ENCODE measurements at places on chromosomes 3 and 15. TPM values are rescaled to one million over a fixed set of nuclear protein-coding genes. Genes with fewer than 3 reads are reported as not detected.
A peak's percentile ranks its signal among the peaks of the same experiment; 100 is the strongest.

The CELSR3 gene
- total RNA-seq: 20.1 TPM

- H3K4me1 ChIP-seq: no peaks in the 10 kb centered on the region
- no peak for DNase-seq
- H3K27ac ChIP-seq: no peak overlapping the region
Observed at GRCh38 chr3:138180375-138181029, 5.8 kb upstream of the DBR1 start.

GRCh38 chr3:44833394-44833793 lies 28.3 kb upstream of the TMEM42 start:
- no peaks in the 10 kb centered on the region for H3K4me1 ChIP-seq
- H3K27ac ChIP-seq: no peak overlapping the region
- H3K27me3 ChIP-seq: no peaks in the 10 kb centered on the region
- no peak for DNase-seq

The ICE2 gene
- 38.9 TPM for total RNA-seq

- no peak overlapping the region for H3K4me3 ChIP-seq
- no peaks in the 10 kb centered on the region for H3K4me1 ChIP-seq
- H3K27me3 ChIP-seq: peaks cover 23% of the 10 kb centered on the region
- no peak overlapping the region for H3K27ac ChIP-seq
- DNase-seq: no peak
- no peaks in the 10 kb centered on the region for H3K36me3 ChIP-seq
Observed at GRCh38 chr3:107307205-107307604, 70.0 kb upstream of the CCDC54 start.

The CCR4 gene
- total RNA-seq: 40.9 TPM

- H3K27ac ChIP-seq: peak overlapping the region; percentile 24
- H3K27me3 ChIP-seq: no peaks in the 10 kb centered on the region
- no peaks in the 10 kb centered on the region for H3K36me3 ChIP-seq
- peaks cover 16% of the 10 kb centered on the region for H3K4me1 ChIP-seq
Observed at GRCh38 chr3:60551455-60552209, 699.6 kb downstream of the FHIT start.

DNA sequence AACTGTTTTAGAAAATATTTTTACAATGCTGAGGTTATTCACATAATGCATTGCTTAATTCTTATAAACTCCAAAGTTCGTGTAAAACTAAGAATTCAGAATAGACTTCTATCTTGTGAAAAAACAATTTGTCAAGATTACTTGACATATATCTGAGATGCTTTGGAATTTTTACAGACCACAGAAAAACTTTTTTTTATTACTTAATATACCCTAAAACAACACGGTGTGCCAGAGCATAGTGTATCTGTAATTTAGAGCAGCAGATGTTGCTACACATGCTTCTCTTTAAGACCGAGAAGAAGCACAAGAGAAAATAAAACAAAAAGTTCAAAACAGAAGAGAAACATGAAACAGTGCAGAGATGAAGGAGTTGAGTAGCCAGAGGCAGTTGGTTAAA lies 26.4 kb downstream of the ASB7 start:
- no peaks in the 10 kb centered on the region for H3K27me3 ChIP-seq
- peaks cover 9% of the 10 kb centered on the region for H3K4me1 ChIP-seq
- DNase-seq: no peak
- H3K27ac ChIP-seq: no peak overlapping the region
- no peak overlapping the region for H3K4me3 ChIP-seq

The SMCO1 gene
- not detected for total RNA-seq

The KNL1 gene
- total RNA-seq: 48.6 TPM

GRCh38 chr15:67839929-67840748 lies at the start of gene RNU6-1:
Gene RNU6-1 (minus strand): TSS chr15:67840045.
- peaks cover 21% of the 10 kb centered on the region for H3K4me1 ChIP-seq
- H3K4me3 ChIP-seq: peak within 1 kb of the TSS; percentile 91
- H3K27ac ChIP-seq: peak within 1 kb of the TSS; percentile 99
- H3K27me3 ChIP-seq: peaks cover 5% of the 10 kb centered on the region
- DNase-seq: peak; percentile 95
- H3K36me3 ChIP-seq: no peaks in the 10 kb centered on the region

DNA sequence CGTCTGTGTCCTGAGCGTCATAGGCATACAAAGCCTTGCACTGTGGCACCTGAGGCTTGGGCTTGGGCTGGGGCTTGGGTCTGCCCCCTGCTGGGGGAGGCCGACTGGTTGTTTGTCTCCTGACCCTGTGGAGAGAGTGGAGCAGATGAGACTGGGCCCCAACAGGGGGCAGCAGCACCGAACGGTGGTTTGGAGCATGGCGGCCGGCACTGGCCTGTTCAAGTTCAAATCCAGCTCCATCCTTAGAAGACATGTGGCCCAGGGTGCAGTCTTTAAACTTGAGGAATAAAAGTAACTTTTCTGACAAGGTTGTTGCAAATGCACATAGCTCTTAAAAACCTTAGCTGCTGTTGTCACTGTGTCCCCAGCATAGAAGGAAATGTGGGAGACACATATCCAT lies 33.3 kb downstream of the CCNB2 start:
- DNase-seq: no peak
- H3K36me3 ChIP-seq: no peaks in the 10 kb centered on the region
- no peaks in the 10 kb centered on the region for H3K27me3 ChIP-seq
- no peak overlapping the region for H3K27ac ChIP-seq

The SLC7A14 gene
- not detected for total RNA-seq

DNA sequence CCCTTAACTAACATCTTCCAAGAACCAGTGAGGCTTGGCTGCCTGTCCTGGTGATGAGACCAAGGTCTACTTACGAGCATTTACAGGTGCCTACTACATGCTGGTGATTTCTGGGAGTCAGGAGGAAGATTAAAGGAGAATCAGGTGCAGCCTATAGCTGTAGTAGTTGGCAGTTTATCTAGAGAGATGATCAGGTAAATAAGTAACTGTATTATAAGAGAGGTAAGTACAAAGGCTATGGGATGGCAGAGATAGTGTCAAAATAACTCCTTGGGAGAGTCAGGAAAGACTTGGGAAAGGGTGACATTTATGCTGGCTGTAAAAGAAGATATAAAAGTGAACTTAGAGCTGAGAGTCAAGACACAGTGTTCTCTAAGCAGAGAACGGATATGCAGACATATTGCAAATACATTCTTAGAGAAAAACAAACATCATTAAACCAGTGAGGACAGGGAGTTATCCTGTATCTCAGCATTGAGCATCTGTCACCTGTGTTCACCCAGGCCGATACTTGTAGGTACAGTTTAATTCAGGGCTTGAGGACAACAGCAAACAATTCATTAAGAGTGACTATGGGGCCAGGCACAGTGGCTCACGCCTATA lies 49.7 kb upstream of the ACP3 start:
- H3K4me1 ChIP-seq: no peaks in the 10 kb centered on the region
- no peak for DNase-seq
- no peak overlapping the region for H3K4me3 ChIP-seq
- H3K36me3 ChIP-seq: no peaks in the 10 kb centered on the region
- peaks cover 8% of the 10 kb centered on the region for H3K27me3 ChIP-seq

The MED12L gene
- 1.7 TPM for total RNA-seq

- H3K4me3 ChIP-seq: no peak overlapping the region
- no peak overlapping the region for H3K27ac ChIP-seq
- peaks cover 15% of the 10 kb centered on the region for H3K4me1 ChIP-seq
- no peak for DNase-seq
- peaks cover 26% of the 10 kb centered on the region for H3K27me3 ChIP-seq
- H3K36me3 ChIP-seq: no peaks in the 10 kb centered on the region
Observed at GRCh38 chr3:122938783-122939425, 88.7 kb downstream of the SEMA5B start.

GRCh38 chr3:112736805-112737566 lies 96.0 kb upstream of the CCDC80 start:
- DNase-seq: no peak
- peaks cover 33% of the 10 kb centered on the region for H3K4me1 ChIP-seq
- peak overlapping the region; percentile 20 for H3K27ac ChIP-seq
- H3K4me3 ChIP-seq: no peak overlapping the region

- no peaks in the 10 kb centered on the region for H3K36me3 ChIP-seq
- H3K27me3 ChIP-seq: peaks cover 20% of the 10 kb centered on the region
- no peak overlapping the region for H3K27ac ChIP-seq
Observed at GRCh38 chr15:57504599-57504940, 87.1 kb upstream of the MYZAP start.

DNA sequence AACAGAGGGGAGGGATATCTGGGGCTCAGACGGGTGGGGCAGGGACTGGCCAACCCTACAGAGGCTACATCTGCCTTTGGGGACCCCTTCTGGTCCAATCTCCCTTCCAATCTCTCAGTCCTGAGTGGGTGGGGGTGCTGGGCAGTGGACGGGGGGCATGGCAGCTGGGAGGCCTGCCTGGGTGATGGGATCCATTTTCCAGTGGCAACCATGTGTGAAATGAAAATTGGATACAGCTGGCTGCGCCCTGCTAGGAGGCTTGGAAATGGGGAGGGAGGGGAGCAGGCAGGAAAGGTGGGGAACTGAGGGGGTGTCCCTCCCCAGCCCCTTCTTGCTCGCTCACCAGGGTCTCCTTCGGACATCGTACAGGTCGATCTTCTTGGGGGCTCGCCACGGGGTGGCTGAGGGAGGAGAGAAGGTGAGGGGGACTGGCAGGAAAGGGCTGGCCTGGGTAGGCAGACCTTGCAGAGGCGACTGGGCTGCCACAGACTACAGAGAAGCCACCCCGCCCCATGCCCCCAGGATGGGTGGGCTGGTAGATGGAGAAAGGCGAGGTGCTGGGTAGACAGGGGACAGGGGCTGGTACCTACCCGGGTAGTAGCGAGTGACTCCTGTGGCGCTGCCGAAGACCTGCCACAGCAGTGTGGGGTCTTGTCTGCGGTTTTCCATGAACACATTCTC lies 21.2 kb upstream of the TMEM115 start:
- H3K4me3 ChIP-seq: no peak overlapping the region
- no peaks in the 10 kb centered on the region for H3K27me3 ChIP-seq
- no peak for DNase-seq
- no peak overlapping the region for H3K27ac ChIP-seq
- H3K4me1 ChIP-seq: no peaks in the 10 kb centered on the region

Measured in natural killer cell treated with Interleukin-12 subunit alpha and Interleukin-12 subunit beta and Interleukin-15 and Interleukin-18, amount 100 ng/mL, for 72 hours (primary cell).